Progenitor cell of endocrine pancreas (in vitro differentiated cells): ENCODE measurements at places on chromosomes 7 and 10.

DNA sequence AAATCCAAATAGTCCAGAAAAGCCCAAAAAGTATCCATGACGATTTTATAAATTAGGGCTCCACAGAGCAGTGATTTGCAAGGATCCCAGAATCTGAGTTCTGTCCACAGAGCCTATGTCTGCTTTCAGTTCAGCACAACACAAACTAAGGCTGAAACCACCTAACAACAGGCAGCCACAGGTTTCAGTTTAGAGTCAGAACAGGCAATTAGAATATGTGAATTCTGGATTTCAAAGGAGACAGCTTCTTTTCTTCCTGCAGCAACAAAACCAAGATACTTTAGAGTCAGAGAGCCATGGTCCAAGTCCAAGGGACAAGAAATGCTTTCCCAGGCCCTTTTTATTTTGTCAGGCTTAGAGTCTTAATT, 23.6 kb downstream of the IFIT3 start:
- no peak for DNase-seq

DNA sequence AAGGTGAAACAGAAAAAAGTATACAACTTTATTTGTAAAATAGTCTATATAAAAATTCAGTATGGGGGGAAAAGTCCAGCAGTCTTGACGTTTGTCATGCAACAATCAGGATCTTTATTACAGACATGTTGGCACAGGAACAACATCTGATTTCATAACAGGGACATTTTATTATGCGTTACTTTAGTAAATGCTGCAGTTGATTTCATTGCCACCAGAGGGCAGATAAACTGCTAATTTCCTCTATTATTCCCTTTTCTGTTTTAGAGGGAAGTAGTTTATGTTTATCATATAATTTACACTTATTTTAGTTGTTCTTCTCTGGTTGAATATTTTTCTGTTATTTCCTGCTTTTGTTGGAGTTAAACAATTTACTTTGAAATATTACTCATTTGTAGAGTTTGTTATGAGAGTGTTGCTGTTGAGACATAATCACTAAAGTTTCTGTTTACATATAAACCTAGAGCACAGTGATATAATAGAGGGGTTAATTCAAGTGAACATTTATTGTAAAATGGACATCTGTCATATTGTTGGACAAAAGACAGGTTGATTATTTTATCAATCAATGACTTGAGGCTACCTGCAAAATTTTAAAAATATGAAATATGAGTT, 3.3 kb downstream of the PLXDC2 start:
- DNase-seq: no peak

GRCh38 chr7:77426052-77426404, 9.9 kb upstream of the GSAP start:
- DNase-seq: no peak

DNA sequence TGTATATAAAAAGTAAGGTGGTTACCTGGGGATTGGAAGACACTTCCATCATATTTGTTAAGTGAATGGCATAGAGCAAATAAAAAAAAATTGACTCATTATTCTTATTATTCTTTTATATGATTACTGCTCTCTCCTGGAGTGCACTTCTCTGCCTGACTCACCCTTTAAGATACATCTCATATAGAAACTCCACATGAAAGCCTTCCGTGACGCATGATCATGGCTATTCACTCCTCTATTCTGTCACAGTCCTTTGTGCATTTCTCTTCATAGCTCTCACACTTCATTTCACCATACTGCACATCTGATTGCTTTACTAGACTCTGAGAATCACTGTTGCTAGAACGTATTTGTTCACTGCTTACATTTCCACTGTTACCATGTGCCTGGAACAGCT, 597.3 kb downstream of the CNTNAP2 start:
- DNase-seq: no peak

DNA sequence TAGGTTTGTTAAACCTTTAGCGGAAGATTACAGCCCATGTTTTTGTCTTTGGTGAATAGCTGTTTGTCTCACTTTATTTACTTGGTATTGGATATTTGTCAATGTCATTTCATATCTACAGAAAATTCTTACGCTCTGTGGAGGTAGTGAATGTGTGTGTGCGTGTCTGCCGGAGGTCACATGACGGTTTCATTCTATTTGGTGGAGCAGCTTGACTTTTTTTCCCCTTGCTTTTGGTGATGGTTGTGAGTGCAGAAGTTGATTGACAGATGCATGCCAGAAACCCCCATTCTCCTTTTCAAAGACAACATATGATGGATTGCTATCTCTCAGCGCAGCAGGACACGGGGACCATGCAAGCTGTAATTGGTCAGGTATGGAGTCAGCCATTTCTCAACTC, at the start of gene POU6F2:
Gene POU6F2, plus strand, starts transcription at position 225 of the 400 bp plus-strand sequence. Its CDS starts 45 bp downstream, at position 270.
- no peak for DNase-seq

DNA sequence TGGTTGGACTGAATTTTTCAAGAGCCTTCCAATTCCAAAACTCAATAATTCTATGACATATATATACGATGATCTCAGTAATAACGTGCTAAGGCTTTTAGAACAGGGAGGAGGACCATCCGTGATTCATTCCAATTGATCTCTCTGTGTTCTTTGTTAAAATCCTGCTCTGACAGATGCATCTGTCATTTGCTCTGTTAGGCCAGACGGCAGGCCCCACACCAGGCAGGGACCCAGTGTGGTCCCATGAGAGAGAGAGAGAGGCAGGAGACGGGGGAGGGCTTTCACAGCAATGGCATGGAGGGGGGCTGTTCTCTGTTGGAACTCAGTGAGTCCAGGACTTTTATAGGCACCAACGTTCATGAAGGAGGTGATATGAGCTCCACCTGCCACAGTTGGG, 160.0 kb upstream of the INSYN2A start:
- DNase-seq: no peak

DNA sequence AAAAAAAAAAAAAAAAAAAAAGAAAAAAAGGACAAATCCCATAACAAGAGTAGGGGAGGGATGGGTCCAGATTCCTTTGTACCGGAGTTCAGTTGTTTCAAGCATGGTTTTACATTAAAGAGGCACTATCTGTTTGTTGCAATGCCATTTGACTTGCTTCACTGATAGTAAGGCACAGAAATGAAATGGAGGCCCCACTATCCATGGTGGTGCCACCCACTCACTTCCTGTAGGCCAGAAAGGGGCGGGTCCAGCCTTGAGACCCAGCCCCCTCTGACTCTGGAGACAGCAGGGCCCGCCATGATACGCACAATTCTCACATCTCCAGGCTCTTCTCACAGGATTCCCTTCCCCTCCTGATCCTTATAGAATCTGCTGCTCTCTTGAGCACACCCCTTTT, 100.0 kb downstream of the CLEC2L start:
- no peak for DNase-seq

GRCh38 chr7:155832581-155832981, 20.3 kb upstream of the SHH start:
- DNase-seq: no peak

GRCh38 chr7:151068069-151068773, 8.8 kb downstream of the SLC4A2 start:
- DNase-seq: no peak

- no peak for DNase-seq
These were observed 19.4 kb downstream of the CHST15 start for GRCh38 chr10:124073978-124074377.

- no peak for DNase-seq
These were observed 23.8 kb upstream of the SLF2 start for GRCh38 chr10:100888957-100889356.

DNA sequence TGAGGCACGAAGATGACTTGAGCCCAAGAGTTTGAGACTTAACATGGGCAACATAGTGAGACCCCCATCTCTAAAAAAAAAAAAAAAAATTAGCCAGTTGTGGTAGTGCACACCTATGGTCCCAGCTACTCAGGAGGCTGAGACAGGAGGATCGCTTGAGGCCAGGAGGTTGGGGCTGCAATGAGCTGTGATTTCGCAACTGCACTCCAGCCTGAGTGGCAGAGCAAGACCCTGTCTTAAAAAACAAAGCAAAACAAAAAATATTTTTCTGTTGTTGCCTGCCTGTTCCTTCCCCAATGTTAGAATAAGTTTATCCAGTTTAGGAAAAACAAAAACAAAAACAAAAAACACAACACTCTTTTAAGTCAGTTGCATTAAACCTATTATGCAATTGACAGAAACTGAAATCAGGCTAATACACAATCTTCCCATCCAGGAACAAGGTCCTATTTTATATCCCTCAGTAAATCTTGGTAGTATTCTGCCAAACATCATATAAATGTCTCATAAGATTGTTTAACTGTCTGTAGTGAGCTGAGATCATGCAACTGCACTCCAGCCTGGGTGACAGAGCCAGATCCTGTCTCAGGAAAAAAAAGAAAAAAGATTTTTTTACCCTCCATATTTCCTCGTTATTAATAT, 4.9 kb downstream of the PILRA start:
- no peak for DNase-seq

DNA sequence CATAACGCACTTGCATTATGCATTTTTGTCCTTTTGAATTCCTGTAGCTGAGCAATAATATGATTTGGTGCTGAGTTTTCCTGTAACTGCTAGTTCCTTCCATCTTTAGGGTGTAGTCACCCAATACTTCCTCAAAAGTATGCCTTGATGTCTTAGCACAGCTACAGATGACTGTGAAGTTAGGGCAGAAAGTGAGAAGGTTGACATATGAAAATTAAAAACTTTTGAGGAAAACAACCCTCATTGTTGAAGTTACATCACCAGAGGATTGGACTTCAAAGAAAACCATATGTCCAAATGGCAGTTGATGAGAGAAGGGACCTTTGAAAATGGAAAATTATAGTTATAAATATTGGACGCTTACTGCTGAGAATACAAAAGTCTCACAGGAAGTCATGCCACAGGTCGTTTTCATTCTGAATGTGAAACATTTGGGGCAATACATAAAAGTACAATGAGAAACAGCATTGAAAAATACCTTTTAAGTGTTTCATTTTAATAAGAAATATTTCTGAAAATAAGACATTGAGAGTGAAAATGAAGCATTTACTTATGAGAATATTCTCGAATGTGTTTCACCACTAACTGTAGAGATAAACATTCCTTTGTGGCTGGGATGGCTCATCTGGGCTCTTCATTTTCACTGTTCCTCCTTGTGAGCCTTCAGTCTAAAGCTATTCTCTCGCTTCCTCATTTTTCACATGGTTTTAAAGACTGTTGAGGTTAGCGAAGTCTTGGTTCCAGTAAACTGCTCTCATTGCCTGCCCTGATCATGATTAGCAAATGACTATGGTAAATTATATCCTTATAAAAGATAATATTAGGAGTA, 61.4 kb upstream of the NME8 start:
- no peak for DNase-seq

- no peak for DNase-seq
These were observed 612.4 kb downstream of the TNS3 start for GRCh38 chr7:46969303-46970130.

GRCh38 chr7:55026086-55026790, 7.4 kb downstream of the EGFR start:
- DNase-seq: no peak

DNA sequence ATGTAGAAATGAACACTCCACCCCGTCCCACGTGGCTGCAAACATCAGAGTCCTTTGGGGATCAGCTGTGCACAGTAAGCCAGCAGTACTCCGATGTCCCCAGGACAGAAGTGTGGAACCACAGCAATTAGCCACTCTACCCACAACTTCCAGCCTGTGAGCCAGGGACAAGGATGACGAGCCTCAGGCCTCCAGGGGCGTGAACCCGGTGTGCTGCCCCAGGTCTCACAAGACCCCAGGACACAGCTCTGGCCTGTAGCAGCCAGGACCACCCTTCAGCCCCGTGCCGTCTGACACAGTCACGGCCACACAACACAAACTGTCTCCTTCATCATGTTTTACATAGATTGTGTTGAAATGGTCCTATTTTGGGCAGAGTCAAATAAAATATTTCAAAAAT, 113.0 kb upstream of the DIP2C start:
- no peak for DNase-seq

- DNase-seq: no peak
These were observed 521 bp downstream of the LIMK1 start for GRCh38 chr7:74083928-74084721.

GRCh38 chr10:71684356-71685173, 35.0 kb downstream of the C10orf105 start:
- DNase-seq: no peak
